GM12878 (cell line): ENCODE measurements at places on chromosomes 3 and 15. TPM values are rescaled to one million over a fixed set of nuclear protein-coding genes. Genes with fewer than 3 reads are reported as not detected.
A peak's percentile ranks its signal among the peaks of the same experiment; 100 is the strongest.

- H3K36me3 ChIP-seq: no peaks in the 10 kb centered on the region
- H3K4me3 ChIP-seq: no peak overlapping the region
- DNase-seq: no peak
- H3K27me3 ChIP-seq: no peaks in the 10 kb centered on the region; the same call in 1 of the 2 replicates
- no peak overlapping the region for H3K27ac ChIP-seq
Observed at GRCh38 chr15:79811406-79812405, 85.1 kb downstream of the MTHFS start.

DNA sequence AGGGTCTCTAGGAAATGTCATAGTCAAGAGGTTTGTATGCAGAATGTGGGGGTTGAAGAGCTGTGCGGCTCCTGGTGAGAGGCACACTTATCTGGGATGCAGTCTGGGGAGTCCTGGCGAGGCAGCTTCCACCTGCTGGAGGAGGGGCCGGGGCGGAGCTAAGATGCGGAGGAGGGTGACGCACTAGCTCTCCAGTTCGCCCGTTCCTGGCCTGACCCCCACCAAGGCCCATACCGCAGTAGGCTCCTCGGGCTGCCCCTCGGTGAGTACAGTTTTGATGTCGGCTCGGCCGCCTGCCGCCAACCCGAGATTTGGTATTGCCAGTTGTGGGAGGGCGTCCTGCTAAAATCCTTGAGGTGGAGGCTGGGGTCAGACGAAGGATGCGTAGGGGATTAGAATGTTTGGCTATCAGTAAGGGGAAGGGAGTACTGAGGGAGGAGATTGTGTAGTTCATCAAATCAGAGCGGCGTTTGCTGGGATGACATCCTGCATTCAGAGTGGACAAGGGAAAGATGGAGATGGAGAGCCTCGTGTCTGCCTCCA lies at the start of gene SCG5:
TSS of gene SCG5 (plus strand) at position 194 of the 543 bp plus-strand sequence. CDS start 1,883 bp downstream, outside the sequence.
- peaks cover 10% of the 10 kb centered on the region for H3K4me1 ChIP-seq
- no peak for DNase-seq
- H3K27me3 ChIP-seq: no peaks in the 10 kb centered on the region
- no peak within 1 kb of the TSS for H3K27ac ChIP-seq
- H3K36me3 ChIP-seq: no peaks in the 10 kb centered on the region; the same call in none of the 2 replicates

DNA sequence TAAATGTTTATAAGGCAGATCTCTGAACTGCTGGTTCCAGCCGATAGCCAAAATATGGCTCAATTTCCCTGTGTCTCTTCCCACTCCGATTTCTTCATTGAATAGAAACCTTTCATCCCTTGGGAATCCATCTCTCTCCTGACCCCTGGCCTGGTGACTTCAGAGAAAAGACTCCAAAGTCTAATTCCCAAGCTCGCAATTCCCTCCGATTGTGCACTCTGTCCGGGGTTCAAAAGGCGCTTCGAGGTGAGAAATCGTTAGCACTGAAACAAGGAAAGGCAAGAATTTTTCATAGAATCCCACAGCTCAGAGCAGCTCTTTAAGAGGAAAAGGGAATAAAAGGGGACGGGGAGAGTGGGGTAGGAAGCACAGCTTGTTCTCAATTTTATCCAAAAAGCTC lies 18.4 kb upstream of the RAD18 start:
- DNase-seq: no peak
- no peaks in the 10 kb centered on the region for H3K36me3 ChIP-seq
- H3K4me3 ChIP-seq: no peak overlapping the region
- H3K27me3 ChIP-seq: peaks cover 2% of the 10 kb centered on the region

- H3K27me3 ChIP-seq: no peaks in the 10 kb centered on the region
- DNase-seq: no peak
- no peaks in the 10 kb centered on the region for H3K4me1 ChIP-seq
- no peak overlapping the region for H3K27ac ChIP-seq
Observed at GRCh38 chr3:94607778-94608177, 544.9 kb downstream of the NSUN3 start.

DNA sequence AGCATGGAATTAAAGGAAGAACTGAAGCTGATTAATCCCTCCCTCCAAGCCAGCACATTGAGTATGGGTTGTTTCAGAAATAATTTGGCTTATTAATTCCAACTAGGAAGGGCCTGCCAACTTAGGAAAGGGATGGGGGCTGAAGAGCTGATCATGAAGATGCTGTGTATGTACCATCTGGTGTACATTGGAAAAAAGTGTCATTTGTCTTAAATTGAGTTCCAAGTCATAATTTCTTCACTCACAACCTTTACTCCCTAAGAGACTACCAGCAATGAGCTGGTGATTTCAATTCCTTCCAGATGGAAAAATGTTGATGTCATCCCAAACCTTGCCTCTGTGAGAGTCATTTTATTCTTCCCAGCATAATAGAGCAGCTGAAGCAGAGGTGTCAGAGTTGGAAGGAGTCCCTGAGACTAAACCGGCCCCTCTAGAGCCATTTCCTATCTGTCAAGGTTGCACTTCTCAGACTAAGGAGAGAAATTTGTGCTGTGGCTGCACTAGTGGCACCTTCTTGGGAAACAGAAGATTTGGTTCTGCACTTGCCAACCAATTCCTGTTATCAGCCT lies 79.4 kb downstream of the GTPBP8 start:
- no peaks in the 10 kb centered on the region for H3K27me3 ChIP-seq
- no peaks in the 10 kb centered on the region for H3K36me3 ChIP-seq
- H3K27ac ChIP-seq: no peak overlapping the region
- no peaks in the 10 kb centered on the region for H3K4me1 ChIP-seq

GRCh38 chr15:33095641-33096040 lies 98.9 kb downstream of the FMN1 start:
- no peak overlapping the region for H3K4me3 ChIP-seq
- no peak overlapping the region for H3K27ac ChIP-seq
- no peaks in the 10 kb centered on the region for H3K4me1 ChIP-seq
- H3K36me3 ChIP-seq: no peaks in the 10 kb centered on the region
- H3K27me3 ChIP-seq: peaks cover 2% of the 10 kb centered on the region

DNA sequence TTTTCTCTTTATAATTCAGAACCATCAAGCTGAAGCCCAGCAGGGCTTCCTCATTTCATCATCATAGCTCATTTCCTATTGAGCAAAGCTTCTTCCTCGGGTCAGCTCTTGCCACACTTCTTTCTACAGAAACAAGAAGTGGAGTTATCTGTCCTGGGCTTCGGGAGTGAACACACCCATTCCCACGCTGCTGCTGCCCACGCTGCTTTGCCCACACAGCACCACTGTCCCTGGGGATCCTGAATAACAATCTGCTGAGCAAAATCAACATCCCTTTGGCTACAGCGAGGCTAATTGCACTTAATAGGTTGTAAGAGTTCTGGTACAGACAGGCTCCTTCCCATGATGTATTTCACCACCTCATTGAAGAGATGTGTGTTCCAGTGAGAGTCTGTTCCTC lies 23.7 kb downstream of the CEP19 start:
- H3K4me1 ChIP-seq: no peaks in the 10 kb centered on the region; the same call in 1 of the 2 replicates
- H3K27ac ChIP-seq: no peak overlapping the region
- DNase-seq: no peak
- no peaks in the 10 kb centered on the region for H3K27me3 ChIP-seq

DNA sequence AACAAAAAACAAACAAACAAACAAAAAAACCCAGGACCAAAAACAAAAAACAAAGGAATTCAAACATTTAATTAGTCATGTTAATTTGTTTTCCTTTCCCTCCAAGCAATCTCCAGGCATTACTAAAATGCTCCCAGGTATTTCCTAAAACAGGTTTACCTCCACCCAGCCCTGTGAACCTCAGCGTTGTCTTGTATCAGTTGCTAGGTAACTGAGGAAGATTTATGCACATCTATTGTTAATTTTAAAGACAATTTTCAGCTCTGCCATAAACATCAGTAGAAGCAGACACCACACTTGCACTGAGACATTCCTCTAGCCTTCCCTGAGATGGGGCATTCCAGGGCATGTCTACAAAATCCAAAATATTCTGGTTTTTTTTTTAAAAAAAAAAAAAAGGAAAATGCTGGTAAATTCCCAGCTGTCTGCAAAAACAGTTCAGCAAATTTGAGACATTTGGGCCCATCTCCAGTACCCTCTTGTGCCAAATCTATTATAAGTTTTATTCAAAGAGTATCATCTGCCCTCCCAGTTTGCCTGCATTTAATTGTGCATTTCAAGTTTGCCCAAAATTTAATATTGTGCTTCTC lies 227.6 kb downstream of the ADAMTS9 start:
- H3K36me3 ChIP-seq: no peaks in the 10 kb centered on the region
- H3K4me1 ChIP-seq: no peaks in the 10 kb centered on the region
- no peaks in the 10 kb centered on the region for H3K27me3 ChIP-seq
- DNase-seq: no peak

DNA sequence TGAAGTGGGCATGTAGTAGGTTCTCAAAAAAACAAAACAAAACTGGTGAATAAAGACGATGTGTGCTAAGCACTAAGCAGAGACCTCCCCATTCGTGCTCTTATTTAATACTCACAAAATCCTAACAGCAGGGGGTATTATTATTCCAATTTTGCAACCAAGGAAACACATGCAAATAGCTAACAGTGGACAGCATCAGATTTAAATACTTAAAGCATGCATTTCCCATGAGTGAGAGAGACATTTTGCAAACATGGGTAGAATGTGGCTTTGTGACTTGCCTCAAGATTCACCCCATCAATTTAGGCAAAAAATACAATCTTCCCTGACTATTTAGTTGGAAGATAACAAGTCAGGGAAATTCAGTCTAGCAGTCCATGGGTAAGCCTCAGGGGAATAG lies 946.2 kb upstream of the CFAP20DC start:
- no peaks in the 10 kb centered on the region for H3K4me1 ChIP-seq
- H3K4me3 ChIP-seq: no peak overlapping the region
- H3K27ac ChIP-seq: no peak overlapping the region

DNA sequence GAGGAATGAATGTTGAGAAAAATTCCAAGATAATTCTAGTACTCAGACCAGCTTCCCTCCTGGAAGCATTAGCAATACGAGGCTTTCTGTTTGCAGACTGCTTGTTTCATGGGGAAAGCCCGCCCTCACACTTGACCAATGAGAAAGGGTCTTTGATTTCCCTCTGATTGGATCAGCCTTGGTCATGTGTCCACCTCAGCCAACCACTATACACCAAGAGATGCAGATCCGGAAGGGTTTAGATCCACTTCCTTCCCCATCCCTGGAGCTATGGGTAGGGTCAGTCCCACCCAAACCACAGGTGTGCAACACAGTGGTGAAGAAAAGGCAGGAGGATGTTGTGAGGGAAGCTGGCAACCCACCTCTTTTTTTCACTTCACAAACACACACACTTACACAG lies 154.7 kb downstream of the SV2B start:
- no peak for DNase-seq
- no peaks in the 10 kb centered on the region for H3K27me3 ChIP-seq
- no peak overlapping the region for H3K4me3 ChIP-seq
- H3K4me1 ChIP-seq: no peaks in the 10 kb centered on the region

DNA sequence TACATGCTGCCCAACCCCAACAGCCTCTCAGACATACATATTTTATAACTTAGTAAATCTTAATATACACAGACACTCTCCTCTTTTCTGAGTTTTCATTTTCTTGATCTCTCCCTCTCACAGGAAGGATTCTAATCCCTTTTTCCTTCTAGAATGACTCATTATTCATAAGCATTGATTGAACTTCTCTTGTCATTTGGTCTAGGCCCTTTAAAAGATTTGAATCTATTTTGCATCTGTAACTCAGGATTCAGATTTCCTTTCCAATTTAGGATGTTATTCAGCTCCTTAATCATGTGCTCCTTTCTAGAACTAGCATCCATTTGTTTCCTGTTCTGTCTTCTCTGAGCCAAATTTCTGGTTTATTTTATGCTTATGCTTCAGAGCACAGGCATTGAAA lies 624.5 kb upstream of the SGO1 start:
- H3K4me1 ChIP-seq: no peaks in the 10 kb centered on the region
- no peak for DNase-seq
- no peaks in the 10 kb centered on the region for H3K27me3 ChIP-seq
- no peak overlapping the region for H3K4me3 ChIP-seq
- H3K27ac ChIP-seq: no peak overlapping the region

GRCh38 chr3:158718490-158719170 lies 13.6 kb downstream of the RARRES1 start:
- H3K4me1 ChIP-seq: no peaks in the 10 kb centered on the region
- H3K27me3 ChIP-seq: no peaks in the 10 kb centered on the region
- no peak for DNase-seq
- no peak overlapping the region for H3K4me3 ChIP-seq

GRCh38 chr3:112302881-112303763 lies 9.1 kb upstream of the SLC9C1 start:
- no peaks in the 10 kb centered on the region for H3K27me3 ChIP-seq
- peak overlapping the region; percentile 50; the same call in 1 of the 2 replicates for H3K4me3 ChIP-seq
- peaks cover 16% of the 10 kb centered on the region for H3K4me1 ChIP-seq
- DNase-seq: no peak
- H3K27ac ChIP-seq: peak overlapping the region; percentile 27; the same call in 1 of the 2 replicates
- no peaks in the 10 kb centered on the region for H3K36me3 ChIP-seq

- no peak for DNase-seq
- H3K27ac ChIP-seq: no peak overlapping the region
- no peaks in the 10 kb centered on the region for H3K36me3 ChIP-seq
- no peak overlapping the region for H3K4me3 ChIP-seq
Observed at GRCh38 chr15:28103831-28104230, 4.7 kb upstream of the OCA2 start.

GRCh38 chr3:119609301-119609700 lies 11.6 kb downstream of the PLA1A start:
- H3K36me3 ChIP-seq: no peaks in the 10 kb centered on the region
- H3K4me3 ChIP-seq: no peak overlapping the region
- H3K27ac ChIP-seq: no peak overlapping the region
- no peak for DNase-seq
- H3K27me3 ChIP-seq: no peaks in the 10 kb centered on the region

GRCh38 chr3:8324747-8325146 lies 176.9 kb upstream of the LMCD1 start:
- no peak overlapping the region for H3K27ac ChIP-seq
- H3K4me1 ChIP-seq: no peaks in the 10 kb centered on the region
- no peaks in the 10 kb centered on the region for H3K36me3 ChIP-seq
- DNase-seq: no peak
- no peak overlapping the region for H3K4me3 ChIP-seq

Gene SLCO2A1
- total RNA-seq: 0.05 TPM in 2 replicates

Gene CAMP
- total RNA-seq: 7.5 and 7.8 TPM in 2 replicates

Gene GOLGA6L2
- not detected in 2 replicates for total RNA-seq

Gene NPAP1
- not detected in 2 replicates for total RNA-seq

Gene ROPN1B
- total RNA-seq: not detected in 2 replicates

Gene PYGO1
- total RNA-seq: not detected in 2 replicates

Gene PSTPIP1
- total RNA-seq: 28.6 and 29.3 TPM in 2 replicates

Gene GHSR
- total RNA-seq: not detected in 2 replicates

Gene SCN11A
- total RNA-seq: not detected in 2 replicates

Gene GCSAM
- total RNA-seq: 81.5 and 100 TPM in 2 replicates

Gene INSYN1
- total RNA-seq: not detected in 2 replicates

Gene MCTP2
- total RNA-seq: 1.0 and 1.5 TPM in 2 replicates

Gene DNAJC19
- 47.5 and 49.9 TPM in 2 replicates for total RNA-seq

Gene ITGB5
- 1.4 and 2.1 TPM in 2 replicates for total RNA-seq
